ENCODE measurements at places on chromosomes 7 and 10. TPM values are rescaled to one million over a fixed set of nuclear protein-coding genes. Genes with fewer than 3 reads are reported as not detected.
A peak's percentile ranks its signal among the peaks of the same experiment; 100 is the strongest.

DNA sequence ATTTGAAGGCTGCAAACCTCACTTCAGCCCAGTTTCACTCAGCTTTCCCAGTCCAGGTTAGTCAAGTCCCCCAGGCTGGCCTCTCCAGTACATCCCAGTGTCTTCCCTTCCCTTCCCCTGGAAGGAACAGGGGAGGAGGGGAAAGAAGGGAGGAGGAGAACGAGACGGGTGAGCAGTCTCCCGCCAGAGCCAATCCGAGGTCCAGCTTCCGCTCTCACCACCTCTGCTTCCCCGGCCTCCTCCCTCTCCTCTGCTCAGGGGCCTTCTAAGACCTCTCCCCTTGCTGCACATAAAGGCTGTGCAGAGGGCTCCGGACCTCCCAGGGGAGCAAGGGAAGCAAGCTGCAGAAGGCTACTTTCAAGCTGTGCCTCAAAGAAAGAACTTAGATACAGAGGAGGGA, 4.1 kb downstream of the ATG9B start:
- no peak overlapping the region for H3K27ac ChIP-seq
- H3K4me3 ChIP-seq, result no peak overlapping the region
- H3K36me3 ChIP-seq, result no peaks in the 10 kb centered on the region
- H3K27me3 ChIP-seq, result peaks cover 40% of the 10 kb centered on the region

- H3K4me3 ChIP-seq, result peak overlapping the region; percentile 93
- H3K27me3 ChIP-seq, result no peaks in the 10 kb centered on the region
- DNase-seq, result peak; percentile 31
These were observed 662 bp downstream of the DNAJC2 start for GRCh38 chr7:103343758-103344452.

DNA sequence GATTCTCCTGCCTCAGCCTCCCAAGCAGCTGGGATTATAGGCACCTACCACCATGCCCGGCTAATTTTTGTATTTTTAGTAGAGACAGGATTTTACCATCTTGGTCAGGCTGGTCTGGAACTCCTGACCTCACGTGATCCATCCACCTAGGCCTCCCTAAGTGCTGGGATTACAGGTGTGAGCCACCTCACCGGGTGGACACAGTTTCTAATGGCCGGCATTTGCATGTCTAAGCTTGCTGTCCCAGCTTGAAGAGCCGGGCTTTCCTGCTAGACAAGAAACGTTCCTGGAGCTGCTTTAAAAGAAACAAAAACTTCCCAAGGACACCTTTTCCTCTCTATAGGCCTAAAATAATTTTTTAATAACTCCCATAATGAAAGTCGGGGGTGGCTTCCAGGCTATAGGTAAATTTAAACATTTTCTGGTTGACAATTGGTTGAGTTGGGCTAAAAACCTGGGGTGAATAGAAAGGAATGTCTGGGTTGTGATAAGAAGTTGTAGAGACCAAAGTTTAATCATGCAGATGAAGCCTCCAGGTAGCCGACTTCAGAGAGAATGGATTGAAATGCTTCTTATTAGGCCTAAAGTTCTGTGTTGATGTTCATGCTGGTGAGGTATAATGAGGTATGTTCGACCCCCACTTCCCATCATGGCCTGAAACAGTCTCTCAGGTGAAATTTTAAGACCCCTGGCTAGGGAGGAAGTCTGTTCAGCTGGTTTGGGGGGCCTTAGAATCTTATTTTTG, 8.8 kb downstream of the ACADSB start:
- H3K4me1 ChIP-seq, result no peaks in the 10 kb centered on the region
- no peak for DNase-seq
- H3K27me3 ChIP-seq, result no peaks in the 10 kb centered on the region
- no peak overlapping the region for H3K4me3 ChIP-seq
- H3K27ac ChIP-seq, result no peak overlapping the region

The NANOS1 gene
- 54.2 TPM for total RNA-seq

DNA sequence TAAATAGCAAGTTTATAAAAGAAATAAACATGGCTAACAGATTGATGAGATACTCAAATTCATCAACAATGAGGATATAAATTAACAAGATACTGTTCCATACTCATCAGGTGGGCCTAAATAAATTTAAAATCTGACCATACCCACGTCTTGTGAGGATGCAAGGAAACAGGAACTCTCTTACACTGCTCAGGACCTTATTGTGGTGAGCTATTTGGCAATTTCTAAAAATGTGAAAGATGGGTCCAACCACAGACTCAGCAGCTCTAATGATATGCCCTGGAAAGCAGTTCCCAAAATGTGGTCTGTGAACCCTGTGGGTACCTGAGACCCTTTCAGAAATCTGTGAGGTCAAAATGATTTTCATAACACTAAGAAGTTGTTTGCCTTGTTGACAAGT, 21.5 kb downstream of the RPP38 start:
- H3K27ac ChIP-seq, result no peak overlapping the region
- no peak for DNase-seq
- peaks cover 2% of the 10 kb centered on the region for H3K36me3 ChIP-seq
- H3K4me3 ChIP-seq, result no peak overlapping the region
- no peaks in the 10 kb centered on the region for H3K27me3 ChIP-seq

GRCh38 chr7:86914551-86914950, 144.9 kb downstream of the ELAPOR2 start:
- no peak overlapping the region for H3K27ac ChIP-seq
- no peaks in the 10 kb centered on the region for H3K36me3 ChIP-seq
- H3K4me1 ChIP-seq, result no peaks in the 10 kb centered on the region
- no peak for DNase-seq
- no peak overlapping the region for H3K4me3 ChIP-seq
- H3K27me3 ChIP-seq, result no peaks in the 10 kb centered on the region

GRCh38 chr10:104099941-104100340, 14.3 kb upstream of the COL17A1 start:
- H3K36me3 ChIP-seq, result no peaks in the 10 kb centered on the region
- no peak for DNase-seq
- H3K27ac ChIP-seq, result no peak overlapping the region
- no peak overlapping the region for H3K4me3 ChIP-seq

- no peak overlapping the region for H3K4me3 ChIP-seq
- no peak overlapping the region for H3K27ac ChIP-seq
- no peaks in the 10 kb centered on the region for H3K36me3 ChIP-seq
These were observed 15.7 kb downstream of the HPS1 start for GRCh38 chr10:98431016-98431415.

The TFR2 gene
- not detected for total RNA-seq

DNA sequence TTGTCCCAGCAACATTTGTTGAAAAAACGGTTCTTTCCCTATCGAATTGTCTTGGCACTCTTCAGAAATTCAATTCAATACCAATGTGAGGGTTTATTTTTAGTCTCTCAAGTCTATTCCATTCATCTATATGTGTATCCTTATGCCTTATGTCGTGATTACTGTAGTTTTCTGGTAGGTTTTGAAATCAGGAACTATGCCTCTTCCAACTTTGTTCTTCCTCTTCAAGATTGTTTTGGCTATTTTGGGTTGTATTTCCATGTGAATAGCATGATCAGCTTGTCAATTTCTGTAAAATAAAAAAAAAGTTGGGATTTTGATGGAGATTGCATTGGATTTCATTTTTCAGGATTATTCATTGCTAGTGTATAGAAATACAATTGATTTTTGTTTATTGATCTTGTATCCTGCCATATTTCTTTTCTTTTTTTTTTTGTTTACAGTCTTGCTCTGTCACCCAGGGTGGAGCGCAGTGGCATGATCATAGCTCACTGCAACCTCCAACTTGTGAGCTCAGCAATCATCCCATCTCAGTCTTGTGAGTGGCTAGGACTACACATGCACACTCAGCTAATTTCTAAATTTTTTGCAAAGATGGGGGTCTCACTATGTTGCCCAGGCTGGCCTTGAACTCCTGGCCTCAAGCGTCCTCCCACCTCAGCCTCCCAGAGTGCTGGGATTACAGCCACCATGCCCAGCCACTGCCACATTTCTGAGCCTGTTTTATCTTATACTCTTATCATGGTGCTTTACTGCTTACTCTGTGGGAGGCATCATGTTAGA, 46.2 kb upstream of the MKLN1 start:
- no peak overlapping the region for H3K4me3 ChIP-seq
- no peaks in the 10 kb centered on the region for H3K27me3 ChIP-seq
- no peaks in the 10 kb centered on the region for H3K36me3 ChIP-seq
- H3K27ac ChIP-seq, result no peak overlapping the region
- DNase-seq, result no peak

The SPDYE1 gene
- not detected for total RNA-seq

The ZNF425 gene
- total RNA-seq, result 0.89 TPM

DNA sequence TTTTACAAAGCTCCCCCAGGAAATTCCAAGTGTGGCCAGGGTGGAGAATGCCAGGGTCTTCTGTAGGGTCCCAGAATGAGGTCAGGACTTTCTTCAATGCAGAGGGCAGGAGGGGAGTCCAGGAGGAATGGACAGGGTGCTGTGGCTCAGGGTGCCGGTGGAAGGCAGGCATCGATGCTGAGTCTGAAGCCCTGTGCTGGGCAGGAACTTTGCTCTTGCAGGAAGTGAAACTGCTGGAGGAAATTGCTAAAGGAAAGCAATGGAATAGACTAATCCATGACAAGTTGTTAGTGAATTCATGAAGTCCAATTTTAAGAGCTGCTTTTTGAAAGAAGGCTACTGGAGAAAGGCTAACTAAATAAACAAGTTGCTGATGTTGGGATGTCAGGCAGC, 14.8 kb downstream of the PTPRE start:
- H3K4me1 ChIP-seq, result no peaks in the 10 kb centered on the region
- DNase-seq, result no peak
- no peaks in the 10 kb centered on the region for H3K27me3 ChIP-seq
- no peaks in the 10 kb centered on the region for H3K36me3 ChIP-seq
- H3K27ac ChIP-seq, result no peak overlapping the region

The NME8 gene
- total RNA-seq, result not detected

The AS3MT gene
- 14.8 TPM for total RNA-seq

GRCh38 chr10:119364645-119365600, 157.6 kb downstream of the GRK5 start:
- no peak overlapping the region for H3K4me3 ChIP-seq
- no peaks in the 10 kb centered on the region for H3K27me3 ChIP-seq
- peaks cover 35% of the 10 kb centered on the region for H3K4me1 ChIP-seq

GRCh38 chr7:102472126-102473041, 6.3 kb downstream of the POLR2J start:
- H3K36me3 ChIP-seq, result peaks cover 26% of the 10 kb centered on the region
- peaks cover 11% of the 10 kb centered on the region for H3K4me1 ChIP-seq
- no peak overlapping the region for H3K4me3 ChIP-seq
- DNase-seq, result no peak

GRCh38 chr10:116631871-116632295, 11.1 kb downstream of the PNLIPRP2 start:
- no peaks in the 10 kb centered on the region for H3K4me1 ChIP-seq
- no peak overlapping the region for H3K27ac ChIP-seq
- no peak for DNase-seq
- no peaks in the 10 kb centered on the region for H3K27me3 ChIP-seq

GRCh38 chr7:158726277-158726807, 21.7 kb upstream of the NCAPG2 start:
- no peak overlapping the region for H3K27ac ChIP-seq
- H3K4me3 ChIP-seq, result no peak overlapping the region
- H3K4me1 ChIP-seq, result no peaks in the 10 kb centered on the region
- no peaks in the 10 kb centered on the region for H3K27me3 ChIP-seq
- no peaks in the 10 kb centered on the region for H3K36me3 ChIP-seq
- no peak for DNase-seq

GRCh38 chr10:97047788-97048187, 138.0 kb downstream of the SLIT1 start:
- DNase-seq, result no peak
- H3K27ac ChIP-seq, result no peak overlapping the region
- no peaks in the 10 kb centered on the region for H3K27me3 ChIP-seq
- H3K36me3 ChIP-seq, result no peaks in the 10 kb centered on the region
- H3K4me3 ChIP-seq, result no peak overlapping the region

DNA sequence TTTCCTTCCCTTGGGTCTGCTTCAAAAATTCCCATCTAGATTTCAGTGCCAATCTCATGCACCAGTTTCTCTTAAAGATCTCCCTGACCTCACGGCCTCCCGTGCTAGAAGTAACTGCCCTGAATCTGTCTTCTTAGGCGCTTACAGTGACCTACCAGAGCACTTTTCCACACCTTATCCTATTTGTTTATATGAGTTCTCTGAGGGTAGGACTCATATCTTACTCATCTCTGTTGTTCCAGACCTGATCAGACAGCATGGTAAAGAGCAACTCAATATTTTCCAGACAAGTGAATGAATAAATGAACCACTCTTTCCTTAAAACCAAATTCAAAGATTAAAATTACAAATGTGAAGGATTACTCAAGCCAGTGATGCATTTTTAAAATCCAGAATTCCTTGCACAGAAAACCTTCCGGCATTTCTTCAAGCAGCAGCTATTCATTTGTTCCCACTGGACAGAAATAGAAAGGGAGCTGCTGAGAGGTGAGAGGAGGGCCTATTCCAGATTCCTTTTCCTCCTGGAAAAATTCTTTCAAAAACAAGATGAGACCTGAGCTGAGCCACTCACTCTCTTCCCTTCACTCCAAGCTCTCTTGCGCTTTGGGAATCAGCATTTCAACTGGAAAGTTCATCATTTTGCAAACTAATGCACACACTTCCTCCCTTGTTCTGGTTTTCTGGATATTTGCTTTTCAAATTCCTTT, 94.6 kb downstream of the ELMO1 start:
- peak overlapping the region; percentile 22 for H3K4me3 ChIP-seq
- no peaks in the 10 kb centered on the region for H3K27me3 ChIP-seq
- DNase-seq, result no peak
- H3K4me1 ChIP-seq, result peaks cover 67% of the 10 kb centered on the region
- no peaks in the 10 kb centered on the region for H3K36me3 ChIP-seq

The INHBA gene
- total RNA-seq, result 0.08 TPM

DNA sequence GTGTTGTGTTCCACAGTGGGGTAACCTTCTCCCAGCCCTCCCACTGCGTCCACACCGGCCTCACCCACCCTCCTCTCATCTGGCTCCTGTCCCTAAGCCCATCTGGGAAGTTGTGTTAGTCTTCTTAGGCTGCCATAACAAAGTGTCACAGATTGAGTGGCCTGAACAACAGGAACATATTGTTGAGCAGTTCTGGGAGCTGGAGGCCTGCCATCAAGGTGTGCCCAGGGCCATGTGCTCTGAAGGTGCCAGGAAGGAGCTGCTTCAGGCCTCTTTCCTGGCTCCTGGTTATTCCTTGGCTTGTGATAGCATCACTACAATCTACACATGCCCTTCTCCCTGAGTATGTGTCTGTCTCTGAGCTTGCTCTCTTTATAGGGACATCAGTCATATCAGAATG, 327.6 kb upstream of the COBL start:
- H3K36me3 ChIP-seq, result no peaks in the 10 kb centered on the region
- H3K27me3 ChIP-seq, result peaks cover 26% of the 10 kb centered on the region
- DNase-seq, result no peak
- H3K4me1 ChIP-seq, result no peaks in the 10 kb centered on the region
- no peak overlapping the region for H3K4me3 ChIP-seq
- no peak overlapping the region for H3K27ac ChIP-seq

DNA sequence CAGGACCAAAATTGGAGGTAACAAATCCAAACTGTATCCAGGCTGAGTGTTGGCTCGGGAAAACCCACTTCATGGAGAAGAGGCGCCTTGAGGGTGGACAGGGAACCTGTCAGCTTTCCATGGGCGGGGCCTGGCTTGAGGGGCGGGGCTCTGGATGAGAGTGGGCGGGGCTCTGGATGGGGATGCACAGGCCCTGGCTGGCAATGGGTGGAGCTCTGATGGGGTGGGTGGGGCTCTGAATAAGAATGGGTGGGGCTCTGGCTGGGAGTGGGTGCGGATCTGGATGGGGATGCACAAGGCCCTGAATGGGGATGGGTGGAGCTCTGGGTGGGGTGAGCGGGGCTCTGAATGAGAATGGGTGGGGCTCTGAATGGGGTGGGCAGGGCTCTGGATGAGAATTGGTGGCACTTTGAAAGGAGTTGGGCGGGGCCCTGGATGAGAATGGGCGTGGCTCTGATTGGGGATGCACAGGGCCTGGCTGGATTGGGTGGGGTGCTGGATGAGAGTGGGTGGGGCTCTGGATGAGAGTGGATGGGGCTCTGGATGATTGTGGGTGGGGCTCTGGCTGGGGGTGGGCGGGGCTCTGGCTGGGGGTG, 96.6 kb upstream of the NPTX2 start:
- H3K4me3 ChIP-seq, result no peak overlapping the region
- H3K27ac ChIP-seq, result no peak overlapping the region
- DNase-seq, result peak; percentile 17
- H3K36me3 ChIP-seq, result no peaks in the 10 kb centered on the region
- H3K27me3 ChIP-seq, result no peaks in the 10 kb centered on the region
